Gastroesophageal sphincter (tissue), 4 donors: ENCODE measurements at places on chromosomes 13 and 19.
A peak's percentile ranks its signal among the peaks of the same experiment; 100 is the strongest.

DNA sequence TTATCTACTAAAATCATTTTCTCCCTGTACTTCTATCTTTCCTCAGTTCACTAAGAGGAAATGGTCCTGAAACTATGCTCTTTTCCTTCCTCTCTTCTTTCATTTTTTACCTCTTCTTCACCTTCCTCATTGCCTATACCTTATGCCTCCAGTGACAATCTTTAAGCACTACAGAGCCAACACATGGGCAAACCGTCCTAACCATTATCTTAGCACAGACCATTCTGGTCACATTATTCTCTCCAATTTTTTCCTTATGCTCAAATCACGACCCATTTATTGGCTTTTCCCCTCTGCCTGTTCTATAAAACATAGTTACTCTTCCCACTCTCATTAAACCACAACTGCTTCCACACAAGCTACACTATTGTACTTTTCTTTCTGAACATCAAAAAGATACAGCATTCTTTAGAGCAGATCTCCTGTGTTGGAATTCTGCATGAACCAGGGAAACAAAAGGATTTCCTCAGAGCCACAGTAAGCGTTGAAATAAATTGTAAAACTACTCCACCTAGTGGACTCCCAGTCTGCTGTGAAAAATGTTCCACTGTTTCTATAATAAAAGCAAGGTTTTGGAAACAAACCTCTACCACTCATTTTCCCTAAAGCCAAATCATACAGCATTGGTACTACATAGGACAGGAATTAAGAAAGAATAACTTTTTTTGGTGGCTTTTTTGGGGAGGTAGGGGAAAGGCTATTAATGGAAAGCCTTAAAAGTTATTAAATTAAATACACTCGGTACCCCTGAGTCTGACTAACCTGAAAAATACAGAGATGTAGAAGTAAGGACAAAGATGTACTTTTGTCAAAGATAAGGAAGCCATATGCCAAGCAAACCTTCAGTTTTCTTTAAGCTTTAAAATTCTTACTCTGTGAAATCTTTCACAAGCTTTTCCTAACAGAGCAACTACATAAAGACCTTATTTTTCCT is 19.5 kb downstream of the NUFIP1 start:
- peak; percentile 50 for ATAC-seq

DNA sequence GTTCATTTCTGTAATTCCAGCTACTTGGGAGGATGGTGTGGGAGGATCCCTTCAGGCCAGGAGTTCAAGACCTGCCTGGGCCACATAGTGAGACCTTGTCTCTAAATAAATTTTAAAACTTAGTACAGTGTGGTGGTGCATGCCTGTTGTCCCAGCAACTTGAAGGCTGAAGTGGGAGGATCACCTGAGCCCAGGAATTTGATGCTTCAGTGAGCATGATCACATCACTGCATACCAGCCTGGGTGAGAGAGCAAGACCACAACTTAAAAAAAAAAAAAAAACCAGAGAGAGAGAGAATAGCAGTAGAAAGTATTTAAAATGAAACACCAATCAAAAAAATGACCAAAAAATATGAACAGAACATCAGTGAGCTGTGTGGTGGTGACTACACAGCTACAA is 7.1 kb upstream of the ZNF823 start:
- ATAC-seq, result no peak

DNA sequence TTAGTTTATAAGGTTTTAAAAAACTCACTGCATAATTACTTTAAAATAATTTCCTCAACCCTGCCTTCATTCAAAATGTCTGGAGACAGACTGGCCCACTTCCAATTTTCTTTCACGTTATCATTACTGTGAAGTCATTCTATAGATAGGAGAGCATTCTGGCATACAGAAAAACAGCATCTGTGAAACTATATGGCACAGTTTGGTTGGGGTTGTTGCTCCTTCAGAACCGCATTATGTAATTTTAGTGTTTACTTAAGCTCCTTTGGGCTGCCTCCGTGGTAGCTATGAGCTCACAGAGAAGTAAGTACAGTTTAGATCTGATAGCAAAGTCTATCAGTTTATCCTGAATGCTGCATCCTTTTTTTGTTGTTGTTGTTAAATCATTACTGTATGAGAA is 104.3 kb downstream of the KCNRG start:
- no peak for ATAC-seq

GRCh38 chr13:45162821-45163220 is 38.0 kb downstream of the KCTD4 start:
- no peak for ATAC-seq

DNA sequence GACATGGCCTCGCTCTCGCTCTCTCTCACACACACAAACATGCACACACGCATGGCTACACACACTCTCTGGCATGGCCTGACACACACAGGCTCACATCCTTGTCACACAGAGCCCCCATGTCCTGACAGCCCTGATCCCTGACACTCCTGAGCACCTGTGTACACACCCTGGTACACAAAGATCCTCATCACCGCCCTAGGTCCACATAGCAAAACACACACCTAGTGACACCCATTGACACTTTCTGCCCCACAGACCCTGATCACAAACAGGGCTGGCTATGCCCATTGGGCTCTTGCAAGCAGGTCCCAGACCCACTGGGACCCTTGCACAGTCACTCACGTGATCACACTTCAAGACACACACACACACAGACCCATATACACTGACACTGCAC is 4.0 kb upstream of the NFIX start:
- ATAC-seq, result no peak

DNA sequence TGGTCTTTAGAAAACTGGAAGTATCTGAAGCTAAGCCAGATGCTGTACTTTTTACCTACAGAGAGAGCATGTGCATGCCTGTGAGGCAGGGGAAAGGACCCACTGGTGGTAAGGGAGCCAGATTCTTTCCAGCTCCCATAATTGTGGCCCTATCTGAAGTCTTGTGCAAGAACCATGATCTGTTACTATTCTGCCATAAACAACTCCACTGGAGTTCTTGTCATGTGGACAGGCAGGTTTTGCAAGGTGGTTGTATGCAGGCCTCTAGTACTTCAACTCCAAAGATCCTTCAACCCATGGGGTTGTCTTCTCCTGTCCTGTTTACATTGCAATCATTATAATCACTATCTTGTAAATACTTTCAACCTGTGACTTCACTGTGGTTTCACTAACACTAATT is 14.1 kb downstream of the PROSER1 start:
- no peak for ATAC-seq

DNA sequence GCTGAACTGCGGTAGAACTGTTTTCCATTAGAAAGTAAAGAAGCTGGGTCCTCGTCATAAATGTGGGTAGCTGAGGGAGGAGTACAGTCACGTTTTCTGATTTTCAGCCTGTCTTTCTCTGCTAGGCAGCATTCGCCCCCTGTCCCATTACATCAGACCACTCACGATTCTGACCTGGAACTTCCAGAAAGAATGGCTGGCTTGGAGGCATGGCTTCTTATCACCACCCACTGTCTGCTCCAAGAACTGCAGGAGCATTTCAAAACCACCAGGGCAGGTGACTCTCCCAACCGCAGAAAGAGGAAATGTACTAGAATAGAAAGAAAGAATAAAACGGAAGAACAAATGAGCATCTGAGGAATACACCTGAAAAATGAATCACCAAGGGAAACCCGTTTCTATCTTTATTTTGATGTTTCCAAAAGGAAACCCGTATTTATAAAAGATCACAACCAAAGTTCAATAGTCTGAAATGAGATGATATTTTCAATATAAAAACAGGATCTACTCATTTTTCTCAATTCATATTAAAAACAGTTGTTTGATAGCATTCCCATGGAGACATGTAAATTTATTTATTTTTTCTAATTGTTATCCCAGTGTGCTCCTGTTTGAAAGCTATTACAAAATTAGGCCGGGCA is 22.1 kb upstream of the POMP start:
- peak; percentile 48 for ATAC-seq

GRCh38 chr13:97976610-97977521 is 23.4 kb downstream of the IPO5 start:
- ATAC-seq, result peak; percentile 54

GRCh38 chr13:54709546-54709945 is 1680.9 kb downstream of the OLFM4 start:
- no peak for ATAC-seq

DNA sequence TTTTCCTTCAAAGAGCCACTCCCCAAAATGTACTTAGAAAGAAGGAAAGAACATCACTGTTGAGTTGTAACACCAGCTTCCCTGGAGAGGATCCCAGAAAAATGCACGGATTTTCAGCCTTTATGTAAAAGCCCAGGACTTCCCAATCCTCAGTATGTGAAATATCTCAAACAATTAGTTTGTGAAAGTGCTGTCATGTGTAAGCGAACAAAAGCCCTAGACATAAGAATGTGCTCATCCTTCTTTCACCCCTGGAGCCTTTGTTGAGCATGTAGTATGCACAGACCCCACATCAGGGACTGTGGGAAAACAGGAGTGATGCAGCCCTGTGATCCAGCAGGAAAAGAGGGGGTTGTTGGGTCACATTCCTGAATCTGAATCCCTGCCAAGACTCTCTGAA is 441.4 kb upstream of the ZNF507 start:
- ATAC-seq, result no peak

- ATAC-seq, result no peak
These were observed 57.7 kb downstream of the MLLT1 start for GRCh38 chr19:6221878-6222746.

DNA sequence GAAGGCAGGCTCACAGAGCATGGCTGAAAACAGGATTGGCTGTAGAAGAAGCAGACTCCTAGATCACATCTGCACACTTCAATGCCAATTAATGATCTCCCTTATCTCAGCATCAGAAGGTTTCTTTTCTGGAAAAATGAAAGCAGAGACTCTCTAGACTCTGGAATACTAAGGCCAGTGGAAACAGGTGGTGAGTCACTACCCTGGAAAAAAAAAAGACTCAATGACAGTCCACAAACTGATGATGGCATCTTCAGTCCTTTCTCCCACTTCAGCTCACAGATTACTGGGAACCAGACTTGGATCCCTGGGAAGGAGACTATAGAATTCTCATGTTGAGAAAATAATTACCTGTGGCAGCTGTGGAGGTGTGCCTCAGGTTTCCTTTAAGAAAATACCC is 47.5 kb upstream of the MBNL2 start:
- ATAC-seq, result no peak

DNA sequence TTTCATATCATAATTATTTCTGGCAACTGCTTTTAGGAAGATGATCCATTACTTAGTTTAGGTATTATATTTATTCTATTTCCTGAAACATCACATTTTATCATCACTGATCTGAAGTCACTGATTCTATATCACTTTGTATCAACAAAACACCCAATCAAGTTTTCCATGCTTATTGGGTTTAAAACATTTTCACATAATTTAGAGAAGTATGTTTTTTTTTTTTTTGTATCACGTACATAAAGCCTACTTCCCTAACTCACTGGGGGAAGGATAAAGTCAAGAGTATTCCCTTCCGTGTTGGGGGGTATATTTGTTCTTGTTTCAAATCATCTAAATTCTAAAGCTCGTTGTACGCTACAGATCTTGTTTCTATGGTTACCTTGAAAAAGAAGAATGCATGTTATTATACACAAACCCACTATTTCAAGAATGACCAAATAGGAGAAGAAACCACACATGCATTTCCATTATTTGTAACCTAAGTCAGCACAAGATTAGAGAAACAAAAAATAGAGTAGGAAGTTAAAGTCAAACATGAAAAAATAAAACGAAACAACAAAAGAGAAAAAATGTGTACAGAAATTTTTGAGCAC is 637.2 kb upstream of the MIR17HG start:
- ATAC-seq, result no peak

DNA sequence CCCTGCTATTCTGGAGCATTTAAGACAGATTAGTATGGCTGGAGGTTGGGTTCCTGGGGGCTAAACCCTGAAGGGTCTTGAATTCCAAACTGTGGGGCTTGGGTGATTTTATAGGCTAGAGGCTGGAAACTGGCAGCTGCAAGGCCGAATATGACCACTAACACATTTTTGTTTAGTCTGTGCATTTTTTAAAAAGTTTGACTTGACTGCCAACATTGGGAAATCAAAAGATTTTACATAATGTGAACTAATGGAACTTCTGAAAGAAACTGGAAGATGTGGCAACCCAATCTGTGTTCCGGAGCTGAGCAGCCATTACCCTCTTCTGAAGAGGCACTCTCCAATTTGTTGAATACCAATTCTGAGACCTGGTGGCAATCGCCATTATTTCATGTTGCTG is 5.1 kb downstream of the ZNF784 start:
- no peak for ATAC-seq

DNA sequence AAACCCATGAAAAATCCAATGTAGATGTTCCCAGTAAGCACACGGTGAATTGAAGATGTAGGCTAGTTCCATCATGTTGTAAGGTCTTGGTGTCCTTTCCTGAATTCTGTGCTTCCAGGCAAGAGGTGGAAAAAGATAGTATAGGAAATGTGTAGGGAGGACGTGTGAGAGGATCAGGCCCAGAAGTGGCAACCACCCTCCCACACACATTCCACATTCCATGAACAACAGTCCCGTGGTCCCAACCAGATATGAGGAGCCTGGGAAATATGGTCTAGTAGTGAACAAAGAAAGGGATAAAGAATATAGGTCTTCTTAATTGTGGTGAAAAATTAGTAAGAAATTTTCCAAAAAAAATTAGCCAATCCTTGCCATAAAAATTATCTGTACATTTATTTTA is 1254.2 kb upstream of the SLC10A2 start:
- no peak for ATAC-seq

GRCh38 chr13:111424134-111424533 is 103.7 kb downstream of the TEX29 start:
- ATAC-seq, result no peak

DNA sequence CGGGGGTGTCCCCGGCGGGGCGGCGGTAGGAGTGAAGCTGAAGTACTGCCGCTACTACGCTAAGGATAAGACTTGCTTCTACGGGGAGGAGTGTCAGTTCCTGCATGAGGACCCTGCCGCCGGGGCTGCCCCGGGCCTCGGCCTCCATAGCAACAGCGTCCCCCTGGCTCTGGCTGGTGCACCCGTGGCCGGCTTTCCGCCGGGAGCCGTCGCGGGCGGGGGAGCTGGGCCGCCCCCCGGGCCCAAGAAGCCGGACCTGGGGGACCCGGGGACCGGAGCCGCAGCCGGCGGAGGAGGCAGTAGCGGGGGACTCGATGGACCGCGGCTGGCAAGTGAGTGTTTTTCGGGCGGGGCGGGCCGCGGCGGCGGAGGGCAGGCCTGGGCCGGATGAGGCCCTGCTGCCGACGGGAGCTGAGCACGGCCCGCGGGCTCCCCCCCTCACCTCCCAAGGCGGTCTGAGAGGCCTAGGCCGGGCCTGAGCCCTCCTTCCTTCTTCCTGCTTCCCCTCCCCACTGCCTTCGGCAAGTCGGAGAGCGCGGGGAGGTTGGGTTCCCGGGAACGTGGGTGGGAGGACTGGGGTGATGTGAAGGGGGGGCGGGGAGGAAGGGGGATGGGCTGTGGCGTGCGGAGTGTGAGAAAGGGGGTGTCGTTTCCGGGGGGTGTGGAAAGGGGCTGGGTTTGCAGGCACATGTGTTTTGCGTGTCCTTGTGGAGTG is 568 bp downstream of the PAN3 start:
- peak; percentile 75 for ATAC-seq

DNA sequence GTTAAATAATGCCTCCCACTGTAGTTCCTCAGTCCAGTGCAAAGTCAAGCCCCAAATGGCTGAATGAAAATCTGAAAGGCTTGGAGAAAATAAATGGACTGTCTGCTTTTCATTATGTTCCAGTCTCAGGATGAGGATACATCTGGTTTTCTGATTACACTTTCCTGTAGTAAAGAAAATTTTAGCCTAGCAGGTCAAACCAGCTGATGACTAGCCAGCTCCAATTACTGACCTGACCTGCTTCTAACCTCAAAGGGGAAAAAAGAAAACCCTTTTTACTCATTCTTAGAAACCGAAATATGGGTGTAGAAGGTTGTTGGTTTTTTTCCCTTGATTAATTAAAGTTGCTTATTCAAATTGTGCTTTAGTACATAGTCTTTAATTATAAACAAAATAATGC is 418.4 kb downstream of the EFNB2 start:
- ATAC-seq, result no peak

- ATAC-seq, result no peak
These were observed 40.3 kb upstream of the USPL1 start for GRCh38 chr13:30577401-30577852.
